Skeletal muscle cell (primary cell): ENCODE measurements at places on chromosomes 4 and X.

DNA sequence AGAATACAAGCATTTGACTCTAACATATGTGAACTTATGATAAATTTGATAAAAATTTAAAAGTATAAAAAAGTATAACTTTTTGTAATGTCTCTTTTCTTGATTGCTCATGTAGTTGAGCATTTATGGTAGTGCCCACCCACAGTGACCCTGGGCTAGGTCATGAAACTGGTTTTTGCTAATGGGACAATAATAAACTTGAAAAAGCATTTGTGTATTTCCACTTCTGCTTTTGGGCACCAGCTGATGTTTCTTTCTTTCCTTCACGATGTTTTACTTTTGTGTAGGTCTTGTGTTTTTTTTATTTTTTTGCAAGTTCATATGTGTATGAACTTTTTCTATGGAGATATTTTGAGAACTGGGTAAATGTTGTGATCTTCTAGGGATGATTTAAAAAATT lies 313.1 kb downstream of the CBLL2 start:
- DNase-seq: no peak

- DNase-seq: no peak
These were observed 72.6 kb downstream of the GPR82 start for GRCh38 chrX:41796577-41796976.

DNA sequence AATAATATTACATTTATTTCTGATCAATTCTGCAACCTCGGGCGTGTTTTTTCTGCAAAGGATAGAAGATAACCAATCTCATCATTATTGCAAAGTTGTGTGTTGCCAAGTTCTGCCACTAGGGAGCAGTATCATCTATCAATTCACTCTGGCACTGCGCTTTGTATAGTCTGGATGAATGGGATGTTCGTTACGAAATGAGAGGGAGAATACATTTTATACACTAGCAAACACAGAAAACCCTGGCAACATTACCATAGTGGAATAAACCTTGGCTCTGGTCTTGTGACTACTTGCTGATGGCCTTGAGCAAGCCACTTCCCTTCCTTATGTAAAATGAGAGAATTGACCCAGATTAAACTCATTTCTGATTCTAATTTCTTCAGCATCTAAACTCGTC lies 97.5 kb upstream of the ZNF518B start:
- DNase-seq: peak; percentile 9

GRCh38 chr4:107654694-107655093 lies 65.3 kb downstream of the PAPSS1 start:
- no peak for DNase-seq

DNA sequence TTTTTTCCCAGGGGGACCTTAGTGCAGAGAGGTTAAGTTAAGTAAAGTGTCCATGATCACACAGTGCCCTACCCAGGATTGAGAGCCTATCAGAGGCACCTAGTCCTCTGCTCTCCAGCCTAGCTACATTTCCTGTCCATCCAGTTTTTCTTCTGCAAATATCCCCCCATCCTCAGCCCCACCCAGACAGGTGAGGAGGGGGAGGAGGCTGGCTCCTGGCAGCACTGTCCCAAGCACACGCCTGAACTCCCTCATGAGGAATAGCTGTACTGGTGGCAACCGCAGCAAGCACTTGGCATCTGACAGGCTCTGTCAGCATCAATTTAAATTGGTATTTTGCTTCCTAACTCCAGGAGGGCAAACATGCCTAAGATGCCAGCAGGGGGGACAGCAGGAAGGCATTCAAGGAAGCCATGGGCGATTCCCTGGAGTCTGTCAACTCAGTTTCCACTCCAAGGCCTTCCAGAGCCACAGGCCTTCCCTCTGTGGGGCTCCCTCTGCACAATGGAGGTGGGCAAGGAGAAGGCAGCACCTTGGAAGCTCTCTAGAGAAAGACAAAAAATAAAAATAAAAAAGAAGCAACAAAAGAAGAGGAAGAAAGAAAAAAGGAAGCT lies 6.4 kb upstream of the FRMPD3 start:
- DNase-seq: no peak

DNA sequence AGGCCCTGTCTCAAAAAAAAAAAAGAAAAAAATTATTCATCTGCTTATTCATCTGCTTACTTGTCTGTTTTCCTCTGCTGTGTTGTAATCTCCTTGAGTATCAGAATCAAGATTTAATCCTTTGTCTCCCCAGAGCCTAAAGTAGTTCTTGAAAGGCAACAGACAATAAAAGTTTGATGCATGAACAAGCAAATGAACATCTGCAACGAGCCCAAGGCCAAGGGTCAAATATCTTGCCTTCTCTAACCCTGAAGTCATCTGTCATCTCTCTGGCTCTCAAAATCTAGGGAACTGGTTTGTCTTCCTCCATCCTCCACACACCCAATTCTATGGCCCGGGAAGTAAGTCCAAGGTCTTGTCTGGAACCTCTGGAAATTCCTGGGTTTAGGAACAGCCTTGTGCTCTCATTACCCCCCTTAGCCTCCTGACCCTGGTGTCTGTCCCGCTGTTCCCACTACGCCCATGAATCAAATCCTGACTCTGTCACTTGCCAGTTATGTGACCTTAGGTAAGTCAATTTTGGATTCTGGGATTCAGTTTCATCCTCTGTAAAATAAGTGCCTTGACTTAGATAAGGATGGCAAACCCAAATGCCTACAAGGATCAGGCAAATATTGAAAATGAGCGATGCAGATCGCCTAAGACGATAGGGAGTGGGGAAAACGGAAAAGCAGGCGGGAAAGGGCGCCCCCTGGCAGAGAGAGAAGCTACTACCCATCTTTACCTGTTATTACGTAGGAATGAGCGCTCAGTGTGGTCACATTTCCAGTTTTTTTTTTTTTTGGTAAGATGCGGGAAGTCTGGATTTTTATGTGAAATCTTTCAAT lies 102.7 kb upstream of the DHX15 start:
- DNase-seq: no peak

- no peak for DNase-seq
These were observed 142.9 kb upstream of the MBNL3 start for GRCh38 chrX:132631579-132632232.

GRCh38 chr4:167000141-167000852 lies 234.0 kb downstream of the SPOCK3 start:
- DNase-seq: peak; percentile 9

GRCh38 chrX:41665686-41666085 lies 23.1 kb upstream of the GPR34 start:
- DNase-seq: no peak

- DNase-seq: no peak
These were observed 56.9 kb upstream of the SPRY1 start for GRCh38 chr4:123339507-123340380.

GRCh38 chrX:118148737-118149136 lies 32.1 kb upstream of the KLHL13 start:
- no peak for DNase-seq

DNA sequence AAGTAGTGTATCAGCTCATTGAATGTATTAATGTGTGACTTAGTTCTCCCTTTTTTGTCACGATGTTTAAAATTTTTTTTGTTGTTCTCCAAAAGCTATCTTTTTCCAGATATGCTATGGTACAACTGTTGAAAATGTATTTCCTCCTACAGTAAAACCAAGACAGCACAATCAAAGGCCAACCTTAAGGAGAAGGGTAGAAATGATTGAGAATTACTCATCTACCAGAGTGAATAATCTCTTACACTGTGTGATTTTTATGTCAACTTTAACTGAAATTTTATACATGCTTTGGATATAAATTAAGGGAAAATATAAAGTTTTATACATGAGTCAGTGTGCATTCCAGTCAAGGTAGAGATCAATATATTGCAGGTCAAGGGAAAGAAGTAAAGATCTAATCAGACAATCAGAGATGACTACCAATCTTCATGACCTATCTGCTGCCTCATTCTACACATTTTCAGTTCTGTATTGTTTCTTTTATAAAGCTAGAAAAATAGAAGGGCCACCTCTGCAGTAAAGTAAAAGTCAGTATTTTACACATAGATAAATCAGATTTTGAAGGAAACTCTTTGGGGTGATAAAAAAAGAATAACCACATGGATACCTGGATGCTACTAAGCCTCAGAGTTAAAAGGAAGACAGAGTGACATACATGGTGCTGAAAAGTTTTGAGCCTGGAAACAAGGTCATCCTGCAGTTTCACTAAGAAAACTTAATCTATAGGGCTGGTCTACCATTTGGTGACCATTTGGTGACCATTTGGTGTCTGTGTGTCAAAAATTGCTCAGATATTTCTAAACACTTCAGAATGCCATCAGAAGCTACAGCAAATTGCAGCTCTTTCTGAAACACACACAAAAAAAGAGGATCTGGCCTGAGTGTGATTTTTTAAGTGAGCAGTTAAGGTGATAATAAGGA lies 1.6 kb downstream of the FAM13A start:
- DNase-seq: no peak

DNA sequence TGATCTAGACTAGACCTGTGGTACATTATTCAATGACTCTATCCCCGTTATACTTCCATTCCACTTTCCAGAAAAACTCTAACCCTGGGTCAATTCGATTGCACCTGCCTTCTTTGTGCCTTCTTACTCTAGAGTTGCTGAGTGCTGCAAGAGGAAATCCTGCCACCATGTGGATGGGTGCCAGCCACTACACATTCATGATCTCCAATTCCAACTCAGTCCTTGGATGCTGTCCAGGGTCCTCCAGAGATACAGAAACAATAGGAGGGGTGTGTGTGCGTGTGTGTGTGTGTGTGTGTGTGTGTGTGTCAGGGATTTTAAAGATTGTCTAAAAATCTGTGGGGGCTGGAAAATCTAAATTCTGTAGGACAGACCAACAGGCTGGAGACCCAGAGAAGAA lies 42.9 kb upstream of the INTS6L start:
- DNase-seq: peak; percentile 51

- DNase-seq: no peak
These were observed 387.4 kb downstream of the GPAT3 start for GRCh38 chr4:83923341-83923740.

- peak; percentile 35 for DNase-seq
These were observed 1798.9 kb downstream of the PCDH7 start for GRCh38 chr4:32519060-32519459.

DNA sequence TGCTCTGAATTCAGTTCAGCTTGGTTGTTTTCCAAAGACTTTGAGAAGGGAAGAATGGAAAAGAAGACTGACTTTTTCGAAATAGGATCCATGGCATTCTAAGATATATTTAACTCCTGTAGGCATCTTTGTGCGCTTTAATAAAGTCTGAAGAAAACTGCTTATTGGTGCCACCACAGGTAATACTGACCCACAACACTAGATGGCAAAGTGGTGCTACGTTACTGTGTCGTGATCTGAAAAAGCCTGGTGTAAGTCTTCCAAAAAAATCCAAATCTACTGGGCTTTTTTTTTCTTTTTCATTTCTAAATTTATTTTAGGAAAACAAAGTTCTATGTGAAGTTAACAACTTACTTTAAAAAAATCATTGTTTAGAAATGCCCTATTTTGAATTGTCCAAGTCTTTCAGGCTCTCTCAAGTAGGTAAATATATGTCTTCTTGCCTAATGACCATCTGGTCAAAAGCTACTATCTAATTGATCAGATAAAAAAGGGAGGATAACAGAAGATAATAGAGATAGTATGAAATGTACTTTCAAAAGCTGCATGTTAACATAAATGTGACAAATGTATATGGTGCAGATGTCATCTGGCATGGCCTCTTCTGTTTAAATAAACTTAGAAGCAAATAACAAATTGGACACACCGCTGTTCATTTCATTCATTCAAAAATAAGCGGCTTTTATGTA lies 47.0 kb upstream of the MID1IP1 start:
- DNase-seq: peak; percentile 10

DNA sequence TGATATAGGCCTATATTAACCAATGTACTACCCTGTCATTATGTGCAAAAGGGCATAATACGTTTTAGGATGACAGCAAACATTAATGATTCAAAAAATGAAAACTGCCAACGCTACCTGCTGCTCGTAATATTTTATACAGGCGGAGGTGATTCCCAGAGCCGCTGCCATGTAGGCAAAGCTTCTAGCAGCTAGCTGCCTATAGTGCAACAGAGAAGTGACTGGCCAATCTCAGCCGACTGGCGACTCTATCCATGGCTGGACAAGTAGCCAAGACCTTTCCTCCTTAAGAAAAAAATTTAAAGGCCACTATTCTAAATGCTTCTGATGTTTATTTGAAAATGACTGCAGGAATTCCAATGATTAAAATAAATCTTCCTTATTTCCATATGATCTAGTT lies 1.9 kb downstream of the PPARGC1A start:
- DNase-seq: no peak

- peak; percentile 36 for DNase-seq
These were observed 761.8 kb upstream of the ATOH1 start for GRCh38 chr4:93066749-93067148.

DNA sequence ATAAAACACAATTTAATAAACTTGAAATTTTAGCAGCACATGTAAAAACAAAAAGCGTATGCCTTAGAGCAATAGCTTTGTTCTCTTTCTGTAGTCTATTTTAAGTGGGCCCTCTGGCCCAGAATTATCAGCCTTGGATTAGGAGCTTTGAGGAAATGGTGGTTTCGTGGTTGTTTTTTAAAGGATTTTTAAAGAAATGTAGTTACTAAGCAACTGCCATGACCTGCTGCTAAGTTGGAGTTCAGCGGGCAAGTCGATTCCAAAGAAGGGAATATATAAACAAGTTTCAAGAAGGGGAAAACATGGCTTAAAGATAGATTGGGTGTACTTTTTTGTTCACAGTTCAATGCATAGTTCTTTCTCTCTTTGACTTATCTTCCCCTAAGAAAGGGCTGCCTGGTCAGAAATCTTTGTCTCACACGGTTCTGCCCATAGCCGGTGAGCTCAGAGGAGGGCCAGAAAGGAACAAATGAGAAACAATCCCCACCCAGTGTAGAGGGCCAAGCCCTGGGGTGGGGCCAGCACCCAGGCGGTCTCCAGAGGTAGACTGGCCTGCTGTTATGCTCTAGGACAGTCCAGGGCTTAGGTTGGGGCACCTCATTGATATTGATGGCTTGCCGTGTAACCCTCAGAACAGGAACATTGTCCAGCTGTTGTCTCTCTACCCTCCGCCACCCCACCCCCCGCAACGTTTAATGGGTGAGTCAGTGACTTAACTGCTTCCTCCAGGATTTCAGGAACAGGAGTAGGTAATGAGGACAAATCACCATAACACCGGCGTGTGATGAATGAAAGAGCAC lies 32.5 kb downstream of the DLG3 start:
- no peak for DNase-seq

DNA sequence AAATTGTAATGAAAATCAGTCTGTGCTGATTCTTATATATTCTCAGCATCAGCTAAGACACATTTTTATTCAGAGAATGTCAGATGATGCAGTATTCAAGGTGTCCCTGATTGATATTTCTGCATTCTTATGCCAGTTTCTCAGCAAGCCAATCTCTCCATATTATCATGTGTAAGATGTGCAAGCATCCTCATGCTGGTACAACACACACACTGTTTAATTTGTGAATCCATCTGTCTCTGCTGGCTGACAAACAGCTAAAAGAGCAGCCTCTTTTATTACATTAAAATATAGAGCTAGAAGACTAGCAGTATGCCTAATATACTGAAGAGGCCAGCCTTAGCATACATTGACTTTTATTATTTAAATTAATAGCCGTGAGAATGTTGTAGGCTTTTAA lies 502.9 kb upstream of the GNPDA2 start:
- DNase-seq: no peak

DNA sequence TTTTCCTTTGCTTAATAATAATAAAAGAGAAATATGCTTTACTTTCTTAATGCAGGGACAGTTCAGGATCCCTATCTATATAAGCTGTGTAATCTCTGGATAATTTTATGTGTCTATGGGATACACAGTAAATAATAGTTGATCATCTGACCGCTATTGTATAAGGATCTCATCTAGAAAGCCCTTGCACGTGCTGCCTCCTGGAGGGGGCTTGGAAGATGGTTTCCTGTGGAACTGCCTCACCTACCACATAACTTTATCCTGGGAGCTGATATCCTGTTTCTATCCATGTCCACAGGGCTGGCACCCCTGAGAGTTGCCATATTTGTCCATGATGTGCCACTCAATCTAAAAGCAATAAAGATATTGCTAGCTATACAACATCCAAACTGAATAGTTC lies 139.3 kb upstream of the FRMPD4 start:
- DNase-seq: no peak
